NCI-H2081 (cell line): ENCODE measurements at places on chromosomes 1 and 21.
A peak's percentile ranks its signal among the peaks of the same experiment; 100 is the strongest.

- DNase-seq, result no peak
Measured at GRCh38 chr1:29122682-29123052, 1.0 kb downstream of the TMEM200B start.

DNA sequence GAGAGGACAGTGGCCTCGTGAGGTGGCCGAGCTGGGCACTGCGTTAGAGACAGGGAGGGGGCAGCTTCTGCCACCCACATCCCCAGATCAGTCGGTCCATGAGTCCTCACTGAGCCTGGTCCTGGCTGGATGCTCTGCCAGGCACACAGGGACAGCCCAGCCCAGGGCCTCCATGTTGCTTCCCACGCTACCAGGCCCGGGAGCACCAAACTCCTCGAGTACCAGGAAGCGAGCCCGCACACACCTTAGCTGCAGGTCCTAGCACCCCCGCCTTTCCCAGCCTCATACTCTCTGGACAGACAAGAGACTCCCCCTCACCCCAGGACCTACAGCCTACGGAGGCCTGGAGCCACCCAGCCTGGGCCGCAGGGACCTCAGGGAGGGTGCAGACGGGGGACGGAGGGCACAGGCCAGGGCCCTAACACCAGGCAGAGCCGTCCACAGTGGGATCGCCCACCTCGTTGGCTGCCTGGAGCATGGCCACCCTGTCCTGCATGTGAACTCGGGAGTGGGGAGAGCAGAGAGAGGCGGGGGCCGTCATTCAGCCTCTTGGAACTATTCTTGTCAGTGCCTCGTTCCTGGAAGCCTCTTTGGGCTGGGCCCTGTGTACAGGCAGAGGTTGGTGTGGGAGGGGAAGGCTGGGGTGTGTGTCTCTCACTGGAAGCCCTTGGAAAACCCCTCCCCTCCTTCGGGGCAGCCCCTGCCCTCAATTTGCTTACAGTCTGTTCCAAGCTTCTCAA is 90.9 kb upstream of the RUNX3 start:
- DNase-seq, result no peak

DNA sequence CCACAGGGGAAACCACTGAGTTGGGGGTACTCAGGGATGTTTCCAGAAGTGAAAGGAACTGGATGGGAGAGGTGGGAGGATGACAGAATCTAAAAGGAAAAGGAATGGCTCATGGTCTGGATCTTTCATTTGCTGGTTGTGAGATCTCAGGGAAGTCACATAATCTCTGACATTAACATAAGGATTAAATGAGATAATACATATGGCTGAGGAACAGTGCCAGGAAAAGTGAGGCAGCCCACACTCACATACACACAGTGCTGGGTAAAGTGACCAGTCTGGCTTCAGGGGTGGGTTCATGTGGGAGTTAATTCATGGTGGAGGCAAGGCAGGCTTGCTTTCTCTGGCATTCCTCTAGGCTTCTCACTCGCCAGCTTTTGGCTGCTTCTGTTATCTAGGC is 3.9 kb upstream of the PTCH2 start:
- DNase-seq, result no peak

DNA sequence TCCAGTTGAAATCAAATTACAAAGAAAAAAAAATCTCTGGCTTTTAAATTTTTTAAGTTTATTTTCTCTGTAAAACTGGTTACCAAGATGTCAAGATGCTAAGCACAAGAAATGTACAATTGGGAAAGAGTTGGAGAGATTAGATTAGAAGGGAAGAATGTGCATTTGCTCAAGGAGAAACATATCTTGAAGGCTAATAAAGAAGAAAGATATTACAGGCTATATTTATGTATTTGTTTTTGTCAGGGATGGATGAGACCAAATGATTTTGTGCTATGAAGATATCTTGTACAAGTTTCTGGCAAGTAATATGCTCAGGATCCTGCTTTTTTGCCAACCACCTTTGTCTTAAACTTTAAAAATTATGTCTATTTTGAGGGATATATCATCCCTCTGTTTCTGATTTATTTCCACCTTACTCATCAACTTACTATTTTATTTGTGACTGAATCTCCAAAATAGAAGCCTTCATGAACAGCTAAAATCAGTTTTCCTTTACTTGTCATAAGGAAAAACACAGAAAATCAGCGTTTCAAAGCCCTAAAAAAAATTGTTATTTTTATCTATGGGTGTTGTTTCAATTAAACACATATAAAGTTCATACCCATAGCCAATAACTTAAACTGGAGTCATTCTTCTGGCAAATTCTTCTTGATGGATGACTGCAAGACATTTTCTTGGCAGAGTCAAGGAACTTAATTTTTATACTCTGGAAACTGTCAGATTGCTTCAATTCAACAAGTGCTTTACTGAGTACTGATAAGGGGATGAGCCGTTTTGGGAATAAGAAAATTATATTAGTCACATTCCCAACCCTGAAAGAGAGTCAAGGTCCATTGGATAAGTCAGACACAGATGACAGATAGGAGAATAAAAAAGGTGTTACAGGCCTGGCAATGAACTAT is 141.8 kb downstream of the CTH start:
- no peak for DNase-seq

- no peak for DNase-seq
Measured at GRCh38 chr1:11761988-11762406, at the start of gene C1orf167. Gene C1orf167 (plus strand): TSS chr1:11762193. CDS start chr1:11764401, 2,208 bp downstream.

DNA sequence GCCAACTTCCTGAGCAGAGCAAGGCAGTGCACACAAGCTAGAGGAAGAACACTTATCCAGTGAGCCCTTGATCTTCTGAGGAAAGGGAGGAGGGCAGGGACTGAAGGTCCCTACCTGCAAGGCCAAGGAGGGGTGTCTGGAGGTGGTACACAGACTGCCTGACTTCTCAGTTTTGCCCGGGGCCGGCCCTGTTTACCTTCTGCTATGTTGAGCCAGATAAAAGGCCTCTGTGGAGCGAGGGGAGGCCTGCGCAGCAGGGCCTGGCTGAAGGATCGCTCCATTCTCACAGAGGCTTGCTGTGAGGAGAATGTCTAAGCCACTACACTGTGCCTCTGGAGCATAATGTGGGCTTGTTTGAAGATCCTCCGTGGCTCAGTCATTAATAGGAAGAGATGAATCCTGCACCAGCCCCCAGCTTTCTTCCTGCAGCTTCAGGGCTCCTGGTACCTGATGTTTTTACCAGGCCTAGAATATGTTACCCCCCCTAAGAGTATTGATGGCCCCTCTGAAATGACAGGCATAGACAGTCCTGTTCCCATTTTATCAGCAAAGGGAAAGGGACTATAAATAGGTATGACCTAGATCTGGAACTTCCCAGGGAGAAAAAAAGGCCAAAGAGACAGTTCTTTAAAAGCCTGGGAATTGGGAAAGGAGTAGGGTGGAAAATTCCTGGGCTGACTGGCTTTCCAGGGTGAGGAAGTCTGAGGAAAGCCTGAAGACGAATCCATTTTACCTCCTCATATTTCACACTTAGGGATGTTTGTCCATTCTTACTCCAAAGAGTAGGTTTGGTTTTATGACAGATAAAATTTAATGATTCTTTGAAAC is 4.7 kb downstream of the POGK start:
- no peak for DNase-seq

DNA sequence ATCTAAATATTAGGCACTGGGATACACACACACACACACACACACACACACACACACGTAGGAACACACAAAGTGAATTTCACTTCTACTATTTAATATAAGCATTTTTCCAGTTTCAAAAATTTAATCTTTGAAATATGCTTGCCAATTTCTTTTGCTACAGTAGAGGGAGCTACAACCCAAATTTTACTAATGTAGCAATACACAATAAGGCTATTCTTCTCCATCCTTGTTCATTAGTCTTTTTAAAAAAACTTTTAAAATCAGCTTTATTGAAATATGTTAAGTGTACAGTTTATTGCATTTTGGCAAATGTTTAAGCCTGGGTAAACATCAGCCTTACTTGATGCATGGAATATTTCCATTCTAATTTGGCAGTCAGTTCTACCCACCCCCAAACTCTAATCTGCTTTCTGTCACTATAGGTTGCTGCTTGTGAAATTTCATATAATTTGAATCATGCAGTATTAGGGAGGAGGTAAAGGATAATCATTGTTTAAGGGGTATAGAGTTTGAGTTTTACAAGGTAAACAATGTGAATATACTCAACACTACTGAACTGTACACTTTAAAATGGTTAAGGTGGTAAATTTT is 93.0 kb upstream of the TENT5C start:
- peak; percentile 9 for DNase-seq

DNA sequence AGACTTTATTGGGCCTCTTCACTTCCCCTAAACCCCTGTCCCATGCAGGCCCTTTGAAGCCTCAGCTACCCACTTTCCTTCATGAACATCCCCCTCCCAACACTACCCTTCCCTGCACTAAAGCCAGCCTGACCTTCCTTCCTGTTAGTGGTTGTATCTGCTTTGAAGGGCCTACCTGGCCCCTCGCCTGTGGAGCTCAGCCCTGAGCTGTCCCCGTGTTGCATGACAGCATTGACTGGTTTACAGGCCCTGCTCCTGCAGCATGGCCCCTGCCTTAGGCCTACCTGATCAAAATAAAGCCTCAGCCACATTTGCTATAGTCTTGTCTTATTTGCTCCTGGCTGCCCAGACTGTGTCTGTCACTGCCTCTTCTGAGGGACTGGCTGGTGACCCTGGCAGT is 5.5 kb downstream of the GSTM4 start:
- DNase-seq, result no peak

GRCh38 chr1:204170494-204171155 is 4.5 kb upstream of the REN start:
- DNase-seq, result no peak

- DNase-seq, result no peak
Measured at GRCh38 chr1:206050655-206051235, 2.2 kb upstream of the RHEX start.

GRCh38 chr1:43349594-43350306 is 9.0 kb upstream of the CDC20 start:
- DNase-seq, result peak; percentile 44

GRCh38 chr1:32900956-32901822 is at the start of gene TMEM54:
Gene TMEM54 (minus strand): TSS chr1:32901389. CDS start chr1:32901238, 151 bp downstream.
- no peak for DNase-seq

GRCh38 chr1:42006836-42007235 is 88.1 kb upstream of the HIVEP3 start:
- DNase-seq, result no peak

DNA sequence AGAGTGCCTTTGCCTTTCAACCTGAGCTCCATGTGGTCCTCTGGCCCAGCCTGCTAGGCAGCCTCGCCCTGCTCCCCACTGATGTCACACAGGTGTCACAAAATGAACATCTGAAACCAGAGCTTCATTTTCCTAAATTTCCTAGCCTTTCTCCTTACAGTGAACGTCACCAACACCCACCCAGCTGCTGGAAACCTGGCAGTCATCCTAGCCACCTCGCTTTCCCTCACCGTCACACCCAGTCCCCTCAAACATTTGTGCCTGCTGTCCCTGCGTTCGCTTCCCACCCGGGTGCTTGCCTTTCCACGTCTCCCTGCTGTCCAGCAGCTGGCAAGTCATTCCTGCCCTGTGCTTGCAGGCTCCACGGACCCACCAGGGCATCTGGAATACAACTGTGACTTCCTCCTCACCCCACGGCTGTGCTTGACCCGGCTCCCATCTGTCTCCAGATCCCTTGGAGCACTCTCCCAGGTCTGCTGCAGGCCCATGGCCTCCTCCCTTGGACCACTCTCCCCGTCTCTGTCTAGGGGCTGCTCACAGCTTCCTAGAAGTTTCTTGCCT is 23.5 kb downstream of the ADARB1 start:
- DNase-seq, result no peak

DNA sequence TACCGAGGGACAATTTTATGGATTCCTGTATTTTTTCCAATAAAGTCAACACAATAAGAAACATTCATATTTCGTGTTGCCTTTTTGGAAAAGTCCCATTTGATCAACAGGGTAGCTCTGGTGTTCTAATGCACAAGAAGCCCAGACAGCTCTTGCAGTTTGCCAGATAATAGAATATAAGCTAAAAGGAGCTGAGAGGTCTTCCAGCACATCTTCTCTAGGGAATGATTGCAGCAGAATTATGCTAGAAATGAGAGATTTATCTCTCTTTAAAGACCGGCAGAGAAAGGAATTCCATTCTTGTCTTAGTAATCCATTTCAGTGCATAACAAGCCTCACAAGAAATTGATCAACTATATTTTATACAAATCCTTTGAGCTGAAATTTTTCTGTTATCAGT is 25.0 kb upstream of the DDX59 start:
- no peak for DNase-seq
